DMS79 treated with DMSO at 0.1 percent for 48 hours (cell line): ENCODE measurements at places on chromosomes 5 and 9.
A peak's percentile ranks its signal among the peaks of the same experiment; 100 is the strongest.

GRCh38 chr5:176995122-176995490 is 11.5 kb downstream of the UIMC1 start:
- no peak for DNase-seq

GRCh38 chr5:140673187-140673976 is at the start of gene DND1:
DND1 (minus strand) TSS chr5:140673576; CDS start chr5:140673542, 34 bp downstream.
- no peak for DNase-seq

DNA sequence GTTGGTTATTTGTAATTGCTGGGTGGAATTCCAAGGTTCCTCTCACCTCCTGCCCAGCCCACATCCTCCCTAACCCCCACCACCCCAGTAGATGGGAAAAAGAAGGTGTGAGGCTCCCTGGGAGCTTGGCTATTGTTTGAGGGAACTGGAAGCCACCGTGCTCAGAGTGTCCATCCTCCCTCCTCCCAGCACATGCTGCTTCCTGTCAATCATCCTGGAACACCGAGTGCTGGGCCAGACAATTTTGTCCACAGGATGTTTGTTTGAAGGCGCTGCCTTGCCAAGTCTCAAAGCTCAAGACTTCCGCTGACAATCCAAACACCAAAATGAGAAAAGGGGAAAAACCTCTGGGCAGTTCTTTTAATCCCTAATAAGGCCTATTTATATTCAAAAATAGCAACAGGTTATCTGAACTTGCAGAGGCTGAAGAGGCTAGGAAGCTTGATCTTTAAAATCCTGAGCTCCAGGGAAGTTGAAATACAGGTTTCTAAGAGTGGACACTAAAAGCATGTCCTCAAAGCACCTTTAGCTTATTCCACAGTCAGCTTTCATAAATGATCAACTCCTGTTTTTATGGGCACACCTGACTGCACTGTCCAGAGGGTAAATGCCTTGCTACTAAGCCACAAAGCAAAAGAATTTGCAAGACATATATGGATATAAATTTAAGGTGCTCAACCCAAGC is 286.7 kb downstream of the NFIB start:
- peak; percentile 80 for DNase-seq

GRCh38 chr5:133760532-133760931 is 148.2 kb upstream of the FSTL4 start:
- DNase-seq = no peak

- DNase-seq = no peak
Measured at GRCh38 chr5:2715856-2716255, 35.6 kb downstream of the IRX2 start.

DNA sequence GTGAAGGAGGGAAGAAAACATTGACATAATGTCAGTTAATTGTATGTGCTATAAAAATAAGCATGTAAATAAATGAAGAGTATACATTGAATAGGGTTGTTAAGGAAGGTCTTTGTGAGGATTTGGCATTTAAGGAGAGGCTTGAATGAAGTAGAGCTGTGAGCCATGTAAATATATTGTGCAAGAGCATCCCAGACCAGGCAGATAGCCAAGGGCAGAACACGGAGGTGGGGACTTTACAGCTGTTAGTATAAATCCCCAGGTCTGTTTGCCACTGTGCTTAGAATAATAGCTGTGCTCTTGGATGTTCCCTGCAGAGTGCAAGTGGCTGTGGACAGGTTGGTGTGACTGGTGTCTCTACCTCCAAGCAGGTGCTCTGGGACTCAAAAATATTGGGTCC is 211.7 kb downstream of the LRRC70 start:
- peak; percentile 6 for DNase-seq

GRCh38 chr5:38929838-38930237 is 84.0 kb downstream of the OSMR start:
- DNase-seq = no peak

- DNase-seq = no peak
Measured at GRCh38 chr9:95461448-95462248, 55.1 kb downstream of the PTCH1 start.

GRCh38 chr5:112880219-112880964 is 19.3 kb downstream of the SRP19 start:
- no peak for DNase-seq

GRCh38 chr5:144598451-144599068 is 427.9 kb downstream of the KCTD16 start:
- peak; percentile 37 for DNase-seq
